ENCODE measurements at places on chromosomes 4 and X. TPM values are rescaled to one million over a fixed set of nuclear protein-coding genes. Genes with fewer than 3 reads are reported as not detected.

- no peaks in the 10 kb centered on the region for H3K4me1 ChIP-seq
- H3K27ac ChIP-seq, result no peak overlapping the region
- H3K36me3 ChIP-seq, result no peaks in the 10 kb centered on the region
Observed at GRCh38 chr4:114782415-114783214, 184.0 kb downstream of the UGT8 start.

DNA sequence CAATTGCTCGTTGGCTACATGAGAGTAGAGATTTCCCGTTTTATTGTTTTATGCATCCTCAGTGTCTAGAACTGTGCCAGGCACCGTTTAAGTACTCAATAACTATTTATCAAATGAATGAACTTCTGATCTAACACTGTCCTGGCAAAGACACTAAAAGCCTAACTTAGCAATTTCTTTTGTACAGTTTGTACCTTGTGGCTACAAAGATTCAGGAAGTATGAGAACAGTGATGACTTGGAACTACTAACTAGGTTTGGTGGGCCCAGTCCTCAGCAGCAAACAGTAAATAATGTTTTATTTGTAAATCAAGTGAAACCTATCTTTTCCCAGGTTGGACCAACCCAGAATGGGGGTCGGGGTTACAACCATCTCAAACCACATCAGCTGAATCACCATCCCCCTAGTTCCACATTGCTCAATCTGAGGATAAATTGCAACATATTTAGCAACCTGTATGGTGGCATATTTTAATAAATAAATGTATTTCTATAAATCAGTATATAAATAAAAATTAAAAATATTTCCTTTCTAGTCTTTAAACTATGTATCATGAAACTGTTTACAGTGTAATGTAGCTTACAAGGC, 12.3 kb upstream of the SCRG1 start:
- DNase-seq, result no peak
- H3K36me3 ChIP-seq, result no peaks in the 10 kb centered on the region
- peaks cover 29% of the 10 kb centered on the region for H3K4me1 ChIP-seq

- no peak overlapping the region for H3K27ac ChIP-seq
- H3K36me3 ChIP-seq, result no peaks in the 10 kb centered on the region
- no peak overlapping the region for H3K4me3 ChIP-seq
- H3K4me1 ChIP-seq, result no peaks in the 10 kb centered on the region
- no peak for DNase-seq
- no peaks in the 10 kb centered on the region for H3K27me3 ChIP-seq
Observed at GRCh38 chr4:84243685-84244084, 255.4 kb downstream of the NKX6-1 start.

GRCh38 chr4:158729716-158730559, 6.7 kb upstream of the PPID start:
- no peak overlapping the region for H3K4me3 ChIP-seq
- DNase-seq, result no peak
- no peaks in the 10 kb centered on the region for H3K36me3 ChIP-seq
- peaks cover 3% of the 10 kb centered on the region for H3K4me1 ChIP-seq

DNA sequence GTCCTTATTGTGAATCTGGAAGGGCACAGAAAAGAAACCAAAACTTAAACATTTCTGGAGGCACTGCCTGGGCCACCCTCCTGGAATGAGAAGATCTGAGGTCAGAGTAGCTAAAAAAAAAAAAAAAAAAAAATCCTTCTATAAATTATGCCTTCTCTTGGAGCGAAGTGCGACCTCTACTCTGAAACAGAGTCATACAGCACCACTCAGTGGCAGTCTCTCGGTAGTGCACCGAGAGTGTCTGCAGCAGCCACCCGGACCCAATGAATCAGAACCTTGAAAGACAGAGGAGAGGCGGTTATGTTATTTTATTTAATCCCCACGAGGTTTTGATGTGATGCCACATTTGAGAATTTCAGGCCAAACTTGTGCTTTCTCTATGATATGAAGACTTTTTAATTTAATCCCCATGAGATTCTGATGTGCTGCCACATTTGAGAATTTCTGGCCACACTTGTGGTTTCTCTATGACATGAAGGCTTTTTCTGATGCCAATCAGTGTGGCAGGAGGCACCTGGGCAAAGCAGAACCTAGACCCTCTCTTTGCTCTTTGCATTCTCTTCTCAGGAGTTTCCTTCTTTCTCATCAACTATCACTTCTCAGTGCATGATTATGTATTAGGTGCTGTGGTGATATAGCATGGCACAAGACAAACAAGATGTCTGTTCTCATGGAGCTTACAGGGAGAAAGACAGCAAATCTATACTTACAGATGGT, 5.6 kb upstream of the CT47C1 start:
- no peaks in the 10 kb centered on the region for H3K4me1 ChIP-seq
- no peak overlapping the region for H3K27ac ChIP-seq

GRCh38 chr4:177182728-177183127, 126.9 kb upstream of the NEIL3 start:
- H3K4me1 ChIP-seq, result no peaks in the 10 kb centered on the region
- H3K36me3 ChIP-seq, result no peaks in the 10 kb centered on the region
- H3K4me3 ChIP-seq, result no peak overlapping the region
- DNase-seq, result no peak

GRCh38 chr4:38014421-38014852, 54.2 kb downstream of the PTTG2 start:
- no peak overlapping the region for H3K4me3 ChIP-seq
- H3K36me3 ChIP-seq, result peaks cover 8% of the 10 kb centered on the region
- no peak overlapping the region for H3K27ac ChIP-seq
- no peaks in the 10 kb centered on the region for H3K27me3 ChIP-seq
- H3K4me1 ChIP-seq, result peaks cover 3% of the 10 kb centered on the region

DNA sequence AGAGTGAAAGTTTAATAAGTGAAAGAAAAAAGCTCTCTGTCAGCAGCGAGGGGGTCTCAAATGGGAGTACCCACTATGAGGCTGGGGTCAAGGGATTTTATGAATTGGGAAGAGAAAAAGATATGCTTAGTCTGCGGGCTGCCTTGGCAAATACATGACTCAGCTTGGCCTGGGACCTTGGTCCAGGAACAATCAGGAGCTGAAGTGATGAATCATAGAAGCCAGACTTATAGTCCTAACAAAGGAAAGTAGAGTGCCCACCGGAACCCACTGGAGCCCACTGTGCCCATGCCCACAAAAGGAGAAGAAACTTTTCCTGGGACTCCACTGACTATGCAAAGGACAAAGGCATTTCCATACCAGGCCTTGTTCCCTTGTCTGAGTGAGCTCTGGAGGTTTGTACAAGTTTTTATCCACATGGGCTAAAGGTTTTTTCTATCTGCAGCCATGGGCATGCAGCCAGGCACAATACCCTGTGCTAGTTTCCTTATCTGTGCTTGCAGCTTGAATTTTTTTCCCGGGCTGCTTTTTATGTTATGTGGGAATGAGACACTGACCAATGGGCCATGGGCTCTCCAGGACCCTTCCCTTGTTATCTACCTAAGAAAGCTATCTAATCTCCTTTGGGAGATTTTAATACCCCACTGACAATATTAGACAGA, 201.7 kb downstream of the FAM133A start:
- no peak overlapping the region for H3K4me3 ChIP-seq
- no peaks in the 10 kb centered on the region for H3K4me1 ChIP-seq
- no peak for DNase-seq
- no peaks in the 10 kb centered on the region for H3K27me3 ChIP-seq
- H3K27ac ChIP-seq, result no peak overlapping the region

Gene MUC7
- 1.8 TPM for total RNA-seq

Gene XK
- total RNA-seq, result 1.1 TPM

Gene RTL9
- total RNA-seq, result not detected

Data from suprapubic skin (tissue), 4 donors.